Hair follicle dermal papilla cell (primary cell): ENCODE measurements at places on chromosomes 3 and 15. TPM values are rescaled to one million over a fixed set of nuclear protein-coding genes. Genes with fewer than 3 reads are reported as not detected.

The FBXO45 gene
- 6.0 and 6.2 TPM in 2 replicates for total RNA-seq

The GAP43 gene
- total RNA-seq = 0.12 and 0.16 TPM in 2 replicates

The BBS4 gene
- 28.9 and 33.8 TPM in 2 replicates for total RNA-seq

The SLC9C1 gene
- 1.3 TPM in 1 of 2 replicates, not detected in the other for total RNA-seq

The CYP19A1 gene
- 2.6 and 3.1 TPM in 2 replicates for total RNA-seq
